ENCODE measurements at places on chromosomes 1 and 21. TPM values are rescaled to one million over a fixed set of nuclear protein-coding genes. Genes with fewer than 3 reads are reported as not detected.
A peak's percentile ranks its signal among the peaks of the same experiment; 100 is the strongest.

The FAM72D gene
- 9.8 TPM for total RNA-seq

DNA sequence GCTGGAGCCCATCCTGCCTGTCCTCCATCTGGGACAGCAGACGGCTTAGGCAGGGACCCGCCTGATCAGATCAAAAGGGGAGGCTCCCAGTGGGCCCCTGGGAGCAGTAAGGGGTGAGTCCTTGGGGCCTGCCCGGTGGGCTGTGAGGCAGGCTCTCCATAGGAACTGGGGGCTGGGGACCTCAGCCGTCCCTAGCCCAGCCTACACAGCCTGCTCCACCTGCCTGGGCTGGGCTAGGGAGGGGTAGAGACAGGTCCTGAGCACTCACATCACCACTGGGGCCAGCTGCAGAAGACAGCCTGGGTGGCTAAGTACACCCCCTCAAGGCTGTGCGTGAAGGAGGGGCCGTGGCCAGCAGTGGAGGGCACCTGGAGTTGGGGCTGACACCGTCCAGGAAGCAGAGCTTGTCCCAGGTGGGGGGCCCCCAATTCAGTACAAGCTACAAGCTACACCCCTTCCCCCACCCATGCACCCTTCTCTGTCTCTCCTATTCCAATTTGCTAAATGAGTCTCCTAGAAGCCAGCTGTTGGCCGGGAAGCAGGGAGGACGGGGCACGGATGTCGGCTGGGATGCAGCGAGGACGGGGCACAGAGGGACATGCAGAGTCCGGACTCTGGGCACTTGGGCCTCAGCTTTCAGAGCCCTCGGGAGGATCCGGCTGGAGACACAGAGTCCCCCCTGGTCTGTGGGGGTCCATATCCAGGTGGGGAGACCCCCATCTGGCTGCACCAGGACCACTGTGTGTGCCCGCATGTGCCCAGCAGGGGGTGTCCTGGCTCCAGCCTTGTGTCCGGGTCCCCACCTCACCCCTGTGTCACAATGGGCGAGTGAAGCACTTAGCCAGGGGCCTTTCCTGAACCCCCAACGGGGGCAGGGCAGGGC lies 1.7 kb downstream of the ISG15 start:
- no peak for DNase-seq

DNA sequence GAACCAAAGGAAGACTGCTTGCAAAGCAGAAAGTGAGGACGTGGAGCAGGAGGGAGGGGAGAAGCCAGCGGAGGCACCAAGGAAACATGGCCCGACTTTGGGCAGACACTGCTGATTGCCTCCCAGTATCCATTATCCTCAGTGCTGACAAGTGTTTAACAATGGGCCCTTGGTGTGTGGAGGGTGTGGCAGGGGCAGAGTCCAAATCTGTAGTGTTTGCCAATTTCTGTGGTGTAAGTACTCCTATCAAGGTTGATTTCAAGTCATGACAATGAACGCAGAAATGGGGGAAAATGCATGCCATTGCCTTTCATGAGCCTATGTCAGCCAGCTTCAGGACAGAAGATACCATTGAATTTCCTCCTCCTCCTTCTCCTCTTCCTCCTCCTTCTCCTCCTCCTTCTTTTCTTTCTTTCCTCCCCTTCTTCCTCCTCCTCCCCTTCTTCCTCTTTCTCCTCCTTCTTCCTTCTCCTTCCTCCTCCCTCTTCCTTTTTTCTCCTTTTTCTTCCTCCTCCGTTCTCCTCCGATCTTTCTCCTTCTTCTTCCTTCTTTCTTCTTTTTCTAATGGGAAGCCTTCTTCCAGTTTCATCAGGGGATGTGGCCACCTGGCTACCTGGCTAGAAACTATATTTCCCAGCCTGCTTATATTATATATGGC lies 10.3 kb upstream of the PHC2 start:
- no peak for DNase-seq

The RALGPS2 gene
- total RNA-seq, result 11.6 TPM

GRCh38 chr1:103960710-103961109 lies 211.0 kb downstream of the AMY1C start:
- DNase-seq, result no peak

DNA sequence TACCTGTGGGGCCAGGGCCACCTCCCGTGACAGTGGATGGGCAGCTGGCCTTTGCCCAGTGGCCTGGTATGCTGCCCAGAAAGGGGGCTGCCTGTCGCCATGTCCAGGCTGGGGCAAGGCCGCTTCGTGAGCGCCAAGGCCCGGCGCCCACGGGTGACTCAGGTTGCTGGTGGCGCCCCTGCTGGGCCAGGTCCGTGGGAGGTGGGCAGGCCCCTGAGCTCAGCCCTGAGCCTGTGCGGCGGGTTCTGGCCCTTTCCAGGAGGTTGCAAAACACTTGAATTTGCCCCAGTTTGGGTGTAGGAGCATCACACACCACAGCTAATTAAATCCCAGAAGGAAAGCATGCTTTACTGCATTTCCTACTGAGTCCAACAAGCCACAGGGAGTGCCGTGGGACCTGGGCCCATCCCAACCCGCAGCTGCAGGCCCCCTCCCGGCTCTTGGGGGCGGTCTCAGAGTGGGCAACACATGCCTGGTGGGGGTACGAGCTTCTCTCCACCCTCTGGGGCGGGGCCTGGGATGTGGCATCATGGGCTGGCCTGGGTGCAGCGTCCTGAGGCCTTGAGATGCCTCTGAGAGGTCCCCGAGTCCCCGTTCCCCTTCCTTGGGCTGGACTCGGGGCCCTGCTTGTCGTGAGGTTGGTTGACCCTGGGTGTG lies 159.8 kb downstream of the PEX14 start:
- no peak for DNase-seq

DNA sequence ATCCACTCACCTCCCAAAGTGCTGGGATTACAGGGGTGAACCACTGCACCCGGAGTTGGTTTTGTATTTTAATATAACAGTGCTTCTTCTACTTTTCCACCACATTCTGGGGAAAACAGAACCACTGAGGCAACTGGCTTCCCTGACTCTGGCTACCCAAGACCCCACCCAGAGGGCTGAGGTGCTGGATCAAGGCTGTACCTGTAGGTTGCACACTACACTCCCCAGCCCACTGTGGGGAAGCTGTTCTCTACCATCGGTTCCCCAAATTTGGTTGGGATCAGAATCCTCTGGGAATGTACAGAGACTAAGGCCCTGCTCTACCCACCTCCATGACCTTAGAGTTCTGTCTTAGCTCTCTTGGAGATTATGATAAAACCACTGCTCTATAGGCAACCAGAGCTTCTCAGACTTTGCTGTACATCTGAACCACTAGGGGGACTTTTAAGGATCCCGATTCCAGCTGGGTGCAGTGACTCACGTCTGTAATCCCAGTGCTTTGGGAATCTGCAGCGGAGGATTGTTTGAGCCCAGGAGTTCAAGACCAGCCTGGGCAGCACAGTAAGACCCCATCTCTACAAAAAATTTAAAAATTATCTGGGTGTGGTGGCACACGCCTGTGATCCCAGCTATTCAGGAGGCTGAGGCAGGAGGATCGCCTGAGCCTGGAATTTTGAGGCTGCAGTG lies 51.6 kb downstream of the GNG4 start:
- peak; percentile 53 for DNase-seq

DNA sequence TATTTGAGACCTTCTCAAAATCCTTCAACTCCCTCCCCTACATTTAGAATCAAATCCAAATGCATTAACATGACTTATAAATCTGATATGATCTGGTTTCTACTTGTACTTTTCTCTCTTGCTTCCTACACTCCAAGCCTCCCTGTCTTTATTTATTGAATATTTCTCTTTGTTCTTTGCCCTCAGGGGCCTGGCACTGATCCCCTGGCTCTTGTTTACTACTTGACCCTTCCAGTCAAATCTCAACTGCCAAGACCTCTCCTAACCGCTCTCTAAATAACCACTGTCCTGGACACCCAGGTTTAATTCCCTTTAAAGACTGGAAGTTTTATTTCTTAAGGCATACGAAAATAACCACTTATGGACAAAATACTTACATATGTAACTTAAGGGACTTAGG lies 248.9 kb downstream of the CHRM3 start:
- no peak for DNase-seq

DNA sequence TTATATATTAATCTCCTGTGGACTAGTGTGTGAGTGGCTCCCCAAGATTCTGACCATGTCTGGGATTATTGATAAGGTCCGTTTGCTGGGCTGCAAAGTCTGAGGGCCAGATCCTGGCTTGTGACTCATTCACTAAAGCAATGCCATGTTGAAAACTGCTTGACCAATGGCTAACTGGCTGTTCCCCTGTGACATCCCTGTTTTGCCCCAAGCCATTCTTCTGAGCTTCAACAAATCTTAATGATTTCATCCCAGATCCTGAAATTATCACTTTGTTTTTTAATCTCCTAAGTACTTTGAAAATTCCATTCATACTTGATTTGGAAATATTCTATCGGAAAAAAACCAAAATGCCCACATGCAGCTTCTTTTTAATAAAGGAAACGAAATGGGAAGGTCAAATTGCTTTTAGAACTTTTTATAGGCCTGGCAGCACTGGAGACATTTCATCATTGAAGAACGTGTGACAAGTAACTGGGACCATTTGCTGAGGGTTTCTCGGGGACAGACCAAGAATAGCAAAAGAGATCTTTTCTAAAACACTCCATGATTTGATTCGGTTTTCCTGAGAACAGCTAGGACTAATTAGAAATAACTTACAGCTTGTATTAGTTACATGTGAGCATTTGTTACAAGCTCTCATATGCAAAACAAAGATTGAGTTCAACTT lies 121.3 kb downstream of the TGFB2 start:
- DNase-seq, result no peak

The KDM5B gene
- total RNA-seq, result 14.2 TPM

The FAM3B gene
- total RNA-seq, result 0.10 TPM

The GJA5 gene
- total RNA-seq, result not detected

DNA sequence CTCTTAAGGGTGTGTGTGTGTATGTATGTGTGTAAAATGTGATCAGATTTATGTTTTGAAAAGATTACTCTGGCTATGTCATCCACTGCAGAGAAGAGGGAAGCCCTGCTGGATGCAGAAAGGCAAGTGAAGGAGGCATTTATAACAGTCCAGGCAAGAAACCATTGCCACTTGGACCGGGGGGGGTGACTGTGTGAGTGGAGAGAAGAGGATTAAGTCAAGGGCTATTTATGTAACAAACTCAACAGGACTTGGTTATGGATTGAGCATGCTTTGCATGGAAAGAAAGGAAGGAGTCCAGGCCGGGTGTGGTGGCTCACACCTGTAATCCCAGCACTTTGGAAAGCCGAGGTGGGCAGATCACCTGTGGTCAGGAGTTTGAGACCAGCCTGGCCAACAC lies 143.0 kb downstream of the URB2 start:
- DNase-seq, result no peak

GRCh38 chr1:227094249-227094966 lies 154.3 kb downstream of the COQ8A start:
- no peak for DNase-seq

DNA sequence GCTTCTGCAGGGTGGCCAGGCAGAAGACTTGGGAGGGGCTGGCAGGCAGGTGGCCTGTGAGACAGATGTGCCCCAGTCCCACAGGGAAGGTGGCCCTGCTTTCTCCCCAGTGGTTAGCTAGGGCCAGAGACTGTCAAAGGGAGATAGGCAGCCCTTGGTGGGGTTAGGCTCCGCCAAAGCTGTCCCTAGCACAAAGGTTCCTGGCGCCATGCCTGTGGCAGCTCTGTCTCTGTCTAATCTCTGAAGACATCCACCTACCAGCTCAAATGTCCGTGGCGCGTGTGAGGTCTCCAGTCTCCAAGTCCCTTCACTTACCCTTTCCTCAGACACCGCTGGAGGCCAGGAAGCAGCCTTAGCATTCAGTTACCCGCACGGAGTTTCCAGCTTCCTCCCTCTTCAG lies 17.7 kb downstream of the TCP10L start:
- DNase-seq, result no peak

- DNase-seq, result no peak
Measured at GRCh38 chr1:183089025-183089639, 65.9 kb downstream of the LAMC1 start.

DNA sequence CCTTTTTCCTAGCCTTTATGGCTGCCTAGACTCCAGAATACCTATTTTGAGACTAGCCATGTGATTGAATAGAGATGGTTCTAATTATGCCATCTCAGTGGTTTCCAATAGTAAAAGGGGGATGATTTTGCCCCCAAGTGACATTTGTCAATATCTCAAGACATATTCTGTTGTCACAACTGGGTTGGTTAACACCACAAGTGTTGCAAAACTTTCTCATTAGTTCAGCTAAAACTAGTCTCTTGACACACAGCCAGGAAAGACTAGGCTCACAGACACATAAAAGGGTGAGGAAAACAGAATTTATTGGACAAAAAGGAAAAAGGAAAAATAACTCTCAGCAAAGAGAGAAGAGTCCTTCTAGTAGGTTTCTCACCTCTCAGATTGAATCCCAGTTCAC lies 39.9 kb upstream of the GBP5 start:
- DNase-seq, result no peak

DNA sequence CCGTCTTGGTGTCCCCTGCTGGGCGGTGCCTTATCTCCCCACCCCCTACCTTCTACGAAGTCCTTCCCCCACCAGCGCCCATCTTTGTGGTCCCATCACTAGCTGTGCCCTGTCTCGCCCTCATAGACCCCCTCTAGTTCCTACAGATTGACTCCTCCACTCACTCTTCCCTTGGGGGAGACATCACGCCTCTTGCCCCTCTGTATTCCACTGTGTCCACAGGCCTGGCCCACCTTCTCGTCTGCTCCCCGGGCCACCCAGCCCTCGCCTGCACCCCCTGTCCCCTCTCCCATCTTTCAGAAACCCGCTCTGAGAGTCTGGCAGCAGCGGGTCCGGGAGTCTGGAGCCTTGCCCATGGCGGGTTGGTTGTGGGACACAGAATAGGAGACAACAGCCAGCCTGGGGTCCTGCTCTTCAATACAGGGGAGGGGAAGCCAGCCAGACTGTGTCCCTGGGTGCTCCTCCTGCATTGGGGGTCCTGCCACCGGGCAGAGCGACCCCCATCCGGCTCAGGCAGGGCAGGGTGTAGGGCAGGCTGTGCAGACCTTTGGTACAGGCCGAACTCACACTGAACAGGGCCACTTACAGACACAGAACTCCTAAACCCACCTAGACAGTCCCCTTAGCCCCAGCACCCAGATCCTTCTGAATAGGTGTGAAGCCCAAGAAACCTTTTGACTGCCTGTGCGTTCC lies 1.1 kb downstream of the RNF187 start:
- no peak for DNase-seq

DNA sequence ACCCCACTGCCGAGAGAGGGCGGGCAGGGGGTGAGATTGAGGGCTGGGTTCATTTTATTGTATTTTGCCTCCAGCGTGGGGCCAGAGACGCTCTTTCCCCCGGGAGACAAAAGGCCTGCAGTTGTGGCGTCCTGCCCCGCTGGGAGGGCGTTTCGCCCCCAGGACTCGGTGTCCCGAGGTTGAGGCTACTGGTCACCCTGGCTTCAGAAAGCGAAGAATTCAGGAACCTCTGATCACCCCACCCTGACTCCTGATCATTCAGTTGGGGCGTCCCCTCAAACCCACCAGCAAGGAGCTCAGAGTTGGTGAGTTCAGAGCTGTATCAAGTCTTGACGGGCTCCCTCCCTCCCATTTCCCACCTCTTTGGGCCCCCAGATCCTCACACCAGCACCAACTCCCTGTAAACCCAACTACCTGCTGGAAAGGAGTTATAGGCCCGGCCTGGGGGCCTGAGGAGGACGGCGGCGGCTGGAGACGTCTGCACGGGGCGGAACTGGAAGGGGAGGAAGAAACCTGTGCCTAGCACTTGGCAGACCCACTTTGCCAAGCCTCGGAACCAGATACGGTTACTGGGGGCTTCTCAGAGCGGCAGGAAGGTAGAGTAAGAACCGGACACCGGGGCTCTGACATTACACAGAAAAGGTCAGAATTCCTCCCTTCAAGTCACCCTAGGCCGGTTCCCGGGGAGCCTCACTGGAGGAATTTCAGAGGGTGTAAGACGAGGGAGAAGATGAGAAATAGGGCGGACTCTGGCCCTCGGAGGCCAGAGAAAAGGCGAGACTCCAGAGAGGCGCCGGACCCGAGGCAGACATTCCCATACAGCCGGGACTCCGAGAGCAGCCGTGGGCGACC lies 761 bp upstream of the PAX7 start:
- no peak for DNase-seq

The PLA2G2D gene
- not detected for total RNA-seq
